ENCODE measurements at places on chromosomes 16 and 17. TPM values are rescaled to one million over a fixed set of nuclear protein-coding genes. Genes with fewer than 3 reads are reported as not detected.

DNA sequence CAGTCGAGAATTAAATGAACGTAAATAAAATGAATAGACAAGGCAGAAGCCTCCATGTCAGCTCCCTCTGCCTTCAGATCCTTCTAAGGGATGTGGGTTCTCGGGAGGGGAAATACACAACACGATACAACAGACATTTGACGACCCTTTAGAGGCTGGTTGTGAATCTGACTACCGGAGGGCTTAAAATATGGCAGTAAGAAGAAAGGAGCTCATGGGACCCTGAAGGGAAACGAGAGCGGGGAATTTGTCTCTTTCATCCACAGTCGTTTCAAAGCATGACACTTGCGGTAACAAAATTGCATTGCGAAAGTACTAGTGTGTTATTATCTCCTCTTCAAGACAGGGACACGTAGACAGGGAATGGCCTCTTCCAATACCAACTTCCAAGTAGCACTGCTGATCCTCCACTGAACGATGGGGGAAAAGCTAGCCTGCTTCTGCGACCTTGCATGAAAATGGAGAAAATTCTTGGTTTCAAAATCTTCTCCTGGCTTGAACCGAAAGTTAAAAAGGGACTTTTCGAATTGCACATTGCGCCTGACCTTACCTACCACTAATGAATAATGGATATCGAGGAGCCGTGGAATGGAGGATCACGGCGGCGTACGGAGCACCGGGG lies 1.2 kb upstream of the TNRC6C start:
- H3K36me3 ChIP-seq, result peaks cover 5% of the 10 kb centered on the region
- peaks cover 42% of the 10 kb centered on the region for H3K4me1 ChIP-seq
- DNase-seq, result peak; percentile 7

Gene ARL5C
- total RNA-seq, result 0.12 TPM

GRCh38 chr16:67207249-67208091 lies 8.5 kb downstream of the ELMO3 start:
- H3K27ac ChIP-seq, result no peak overlapping the region
- no peak overlapping the region for H3K4me3 ChIP-seq
- no peaks in the 10 kb centered on the region for H3K4me1 ChIP-seq
- no peaks in the 10 kb centered on the region for H3K36me3 ChIP-seq

Gene AFMID
- total RNA-seq, result 34.1 TPM

GRCh38 chr16:50001144-50001543 lies 23.9 kb upstream of the CNEP1R1 start:
- no peaks in the 10 kb centered on the region for H3K4me1 ChIP-seq
- no peak overlapping the region for H3K4me3 ChIP-seq
- peaks cover 29% of the 10 kb centered on the region for H3K27me3 ChIP-seq

- DNase-seq, result no peak
- no peaks in the 10 kb centered on the region for H3K36me3 ChIP-seq
- no peak overlapping the region for H3K27ac ChIP-seq
- no peaks in the 10 kb centered on the region for H3K4me1 ChIP-seq
- H3K4me3 ChIP-seq, result no peak overlapping the region
These were observed 286.7 kb upstream of the CDH5 start for GRCh38 chr16:66079671-66080334.

GRCh38 chr16:69476920-69477443 lies 52.6 kb downstream of the CYB5B start:
- H3K4me3 ChIP-seq, result no peak overlapping the region
- no peaks in the 10 kb centered on the region for H3K27me3 ChIP-seq
- DNase-seq, result no peak

Gene CDYL2
- 44.3 TPM for total RNA-seq

- H3K4me1 ChIP-seq, result peaks cover 5% of the 10 kb centered on the region
- no peak for DNase-seq
- peaks cover 44% of the 10 kb centered on the region for H3K27me3 ChIP-seq
These were observed 40.7 kb downstream of the PRAC1 start for GRCh38 chr17:48681609-48682008.

DNA sequence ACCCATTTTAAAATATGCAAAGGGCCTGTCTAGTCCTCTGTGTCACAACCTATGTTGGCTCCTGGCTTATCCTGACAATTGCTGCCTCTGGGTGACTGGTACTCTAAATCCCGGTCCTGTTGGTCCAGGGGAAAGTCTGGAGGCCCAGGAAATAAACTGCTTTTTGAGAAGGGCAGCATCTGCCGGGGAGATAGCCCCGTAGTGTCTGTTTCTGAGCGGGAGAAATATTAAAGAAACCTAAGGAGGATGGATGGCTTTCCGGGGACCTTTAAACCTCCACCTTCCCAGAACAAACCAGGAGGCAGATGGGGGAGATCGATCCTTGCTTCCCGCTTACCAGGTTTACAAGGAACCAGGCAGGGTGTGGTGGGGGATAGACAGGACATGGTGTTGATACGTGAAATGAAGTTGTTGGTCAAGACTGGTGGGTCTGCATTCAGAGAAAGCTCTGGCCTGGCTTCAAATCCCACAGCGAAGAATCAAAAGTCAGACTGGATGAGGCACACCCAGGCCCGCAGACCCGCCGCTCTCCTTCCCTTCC lies 3.8 kb downstream of the HOXB2 start:
- H3K27ac ChIP-seq, result peak overlapping the region; percentile 98
- H3K4me1 ChIP-seq, result peaks cover 40% of the 10 kb centered on the region
- DNase-seq, result no peak
- H3K4me3 ChIP-seq, result peak overlapping the region; percentile 96
- peaks cover 8% of the 10 kb centered on the region for H3K36me3 ChIP-seq

- no peak for DNase-seq
- no peaks in the 10 kb centered on the region for H3K4me1 ChIP-seq
These were observed 184.8 kb downstream of the IRX5 start for GRCh38 chr16:55115506-55115905.

DNA sequence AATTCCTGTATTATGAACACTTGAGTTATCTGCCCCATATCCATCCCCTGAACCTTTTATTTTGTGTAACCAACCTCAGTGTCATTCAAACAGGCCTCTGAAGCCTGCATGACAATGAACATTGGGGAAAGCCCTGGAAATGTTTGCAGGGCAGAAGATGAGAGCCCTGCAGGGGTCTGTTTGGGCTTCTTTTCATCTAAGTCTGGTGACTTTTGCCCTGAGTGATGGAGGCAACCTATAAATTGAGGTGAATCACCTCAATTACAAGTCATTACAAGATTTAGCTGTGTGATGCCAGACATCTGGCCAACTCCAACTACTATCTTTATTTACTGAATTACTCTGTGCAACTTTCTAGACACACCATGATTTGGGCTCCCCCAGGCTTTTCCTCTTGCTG lies 189.2 kb downstream of the MAF start:
- peak overlapping the region; percentile 80 for H3K27ac ChIP-seq
- H3K27me3 ChIP-seq, result peaks cover 12% of the 10 kb centered on the region
- DNase-seq, result no peak

GRCh38 chr17:73943416-73944110 lies 259.9 kb upstream of the RPL38 start:
- no peaks in the 10 kb centered on the region for H3K4me1 ChIP-seq
- no peaks in the 10 kb centered on the region for H3K27me3 ChIP-seq
- no peak overlapping the region for H3K4me3 ChIP-seq
- no peak for DNase-seq
- no peak overlapping the region for H3K27ac ChIP-seq

DNA sequence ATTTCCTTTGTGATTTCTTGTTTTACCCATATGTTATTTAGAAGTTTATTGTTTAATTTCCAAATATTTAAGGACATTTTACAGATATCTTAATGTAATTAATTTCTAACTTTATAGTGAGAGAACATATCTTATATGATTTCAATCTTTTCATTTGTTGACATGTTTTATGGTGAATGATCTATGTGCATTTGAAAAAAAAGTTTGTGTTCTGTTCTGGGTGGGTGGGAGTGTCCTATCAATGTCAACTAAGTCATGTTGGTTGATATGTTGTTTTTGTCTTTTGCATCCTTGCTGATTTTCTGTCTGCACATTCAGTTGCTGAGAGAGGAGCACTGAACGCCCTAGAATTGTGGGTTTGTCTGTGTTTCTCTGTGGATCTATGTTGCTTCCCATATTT lies 50.3 kb upstream of the CBFA2T3 start:
- peak overlapping the region; percentile 8 for H3K4me3 ChIP-seq
- peaks cover 53% of the 10 kb centered on the region for H3K4me1 ChIP-seq
- no peak overlapping the region for H3K27ac ChIP-seq

DNA sequence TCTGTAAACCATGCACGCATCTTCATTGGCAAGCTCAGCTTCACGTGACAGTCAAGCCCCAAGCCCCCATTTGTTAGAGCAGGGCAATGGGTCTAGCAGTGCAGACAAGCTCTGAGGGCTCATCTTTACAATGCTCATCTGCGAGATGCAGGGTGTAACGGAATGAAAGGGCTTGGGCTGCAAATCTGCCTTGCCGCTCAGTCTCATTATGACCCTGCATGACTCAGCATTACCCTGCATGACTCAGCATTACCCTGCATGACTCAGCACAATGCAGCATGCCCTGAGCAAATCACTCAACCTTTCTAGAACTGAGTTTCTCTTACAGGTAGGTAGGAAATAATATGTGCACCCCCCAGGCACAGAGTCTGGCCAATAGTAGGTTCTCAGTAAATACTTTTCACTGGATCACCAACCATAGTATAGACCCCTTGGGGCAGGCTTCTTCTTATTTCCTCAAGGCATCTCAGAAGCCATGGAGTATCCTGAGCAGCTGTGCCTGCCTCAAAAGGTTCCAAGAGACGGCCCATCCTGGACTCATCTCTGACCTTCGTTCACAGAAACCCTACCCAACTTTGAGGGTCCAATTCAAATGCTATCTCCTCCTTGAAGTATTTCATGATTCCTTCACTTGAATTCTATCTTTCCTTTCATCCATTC lies 391.3 kb upstream of the CDH5 start:
- no peaks in the 10 kb centered on the region for H3K36me3 ChIP-seq
- H3K4me1 ChIP-seq, result no peaks in the 10 kb centered on the region
- no peak overlapping the region for H3K27ac ChIP-seq
- no peaks in the 10 kb centered on the region for H3K27me3 ChIP-seq
- no peak overlapping the region for H3K4me3 ChIP-seq
- no peak for DNase-seq

- H3K36me3 ChIP-seq, result no peaks in the 10 kb centered on the region
- no peaks in the 10 kb centered on the region for H3K27me3 ChIP-seq
- H3K27ac ChIP-seq, result no peak overlapping the region
- no peaks in the 10 kb centered on the region for H3K4me1 ChIP-seq
These were observed 106.2 kb downstream of the SNX11 start for GRCh38 chr17:48213797-48214196.

GRCh38 chr17:237406-237955 lies 56.0 kb upstream of the DOC2B start:
- H3K4me1 ChIP-seq, result no peaks in the 10 kb centered on the region
- no peak overlapping the region for H3K27ac ChIP-seq
- no peaks in the 10 kb centered on the region for H3K36me3 ChIP-seq
- H3K4me3 ChIP-seq, result no peak overlapping the region
- no peak for DNase-seq

Gene FZD2
- total RNA-seq, result 0.82 TPM

GRCh38 chr16:84218176-84218823 lies 21.5 kb downstream of the KCNG4 start:
- H3K4me3 ChIP-seq, result no peak overlapping the region
- no peaks in the 10 kb centered on the region for H3K36me3 ChIP-seq
- no peaks in the 10 kb centered on the region for H3K4me1 ChIP-seq
- no peaks in the 10 kb centered on the region for H3K27me3 ChIP-seq

Gene MLKL
- 16.9 TPM for total RNA-seq

Gene KRT36
- not detected for total RNA-seq
